ENCODE measurements at places on chromosomes 7 and 10.

DNA sequence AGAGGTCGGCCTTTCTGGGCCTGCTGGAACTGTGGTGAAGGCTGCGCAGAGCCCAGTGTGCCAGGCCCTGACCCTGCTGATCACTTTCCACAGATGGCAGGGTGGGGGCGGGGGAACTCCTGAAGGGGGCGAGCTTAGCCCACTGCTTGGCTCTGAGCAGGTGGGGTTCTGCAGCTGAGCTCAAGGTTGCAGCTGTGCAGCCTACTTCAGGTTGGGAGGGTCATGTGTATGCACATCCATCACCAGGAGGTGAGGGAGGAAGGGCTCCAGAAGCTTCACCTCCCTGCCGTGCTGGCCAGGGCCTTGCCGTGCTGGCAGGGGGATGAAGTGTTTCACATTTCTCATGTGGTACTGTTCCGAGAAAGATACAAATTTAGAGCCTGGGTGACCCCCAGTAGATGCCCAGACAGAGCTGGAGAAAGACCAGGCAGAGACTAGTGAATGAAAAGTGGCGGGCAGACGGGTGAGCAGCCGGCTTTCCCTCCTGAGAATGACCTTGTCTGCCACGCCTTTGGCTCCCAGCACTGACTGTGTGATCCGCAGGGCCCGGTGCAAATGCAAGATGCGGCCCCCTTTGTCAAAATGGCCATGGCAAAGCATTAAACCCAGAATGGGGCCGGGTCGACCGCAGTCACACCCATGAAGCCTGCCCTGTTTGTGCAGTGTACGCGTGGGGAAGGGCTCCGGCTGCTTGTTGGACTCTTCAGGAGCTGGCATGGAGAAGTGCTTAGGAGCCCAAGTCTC is 25.2 kb downstream of the FAM241B start:
- DNase-seq = no peak

DNA sequence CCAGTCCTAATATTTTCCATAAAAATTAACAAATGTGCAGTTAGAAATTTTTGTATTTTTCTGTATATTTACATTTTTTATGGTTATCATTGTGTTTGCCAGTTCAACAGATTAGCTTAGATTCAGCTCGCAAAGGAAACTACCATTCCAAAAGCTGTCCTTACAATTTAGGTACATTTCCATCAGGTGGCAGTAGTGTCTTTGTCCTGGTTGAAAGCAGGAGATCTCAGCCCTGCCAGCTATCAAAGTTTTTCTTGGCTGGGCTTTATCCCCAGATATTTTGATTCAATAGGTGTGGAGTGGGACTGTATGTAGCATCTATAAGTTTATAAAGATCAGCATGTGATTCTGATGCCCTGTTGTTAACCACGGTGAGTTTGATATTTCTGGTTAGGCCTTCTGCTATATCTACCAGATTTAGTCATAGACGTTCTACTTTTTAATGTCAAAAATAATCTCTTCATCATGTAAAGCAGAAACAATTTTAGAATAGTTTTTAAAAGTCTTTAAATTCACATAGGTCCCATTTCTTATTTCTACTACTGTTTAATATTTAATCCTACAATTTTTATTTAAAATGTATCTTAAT is 15.5 kb upstream of the ICA1 start:
- DNase-seq = no peak

- DNase-seq = no peak
Observed at GRCh38 chr10:69957886-69958555, 94.6 kb upstream of the MACROH2A2 start.

DNA sequence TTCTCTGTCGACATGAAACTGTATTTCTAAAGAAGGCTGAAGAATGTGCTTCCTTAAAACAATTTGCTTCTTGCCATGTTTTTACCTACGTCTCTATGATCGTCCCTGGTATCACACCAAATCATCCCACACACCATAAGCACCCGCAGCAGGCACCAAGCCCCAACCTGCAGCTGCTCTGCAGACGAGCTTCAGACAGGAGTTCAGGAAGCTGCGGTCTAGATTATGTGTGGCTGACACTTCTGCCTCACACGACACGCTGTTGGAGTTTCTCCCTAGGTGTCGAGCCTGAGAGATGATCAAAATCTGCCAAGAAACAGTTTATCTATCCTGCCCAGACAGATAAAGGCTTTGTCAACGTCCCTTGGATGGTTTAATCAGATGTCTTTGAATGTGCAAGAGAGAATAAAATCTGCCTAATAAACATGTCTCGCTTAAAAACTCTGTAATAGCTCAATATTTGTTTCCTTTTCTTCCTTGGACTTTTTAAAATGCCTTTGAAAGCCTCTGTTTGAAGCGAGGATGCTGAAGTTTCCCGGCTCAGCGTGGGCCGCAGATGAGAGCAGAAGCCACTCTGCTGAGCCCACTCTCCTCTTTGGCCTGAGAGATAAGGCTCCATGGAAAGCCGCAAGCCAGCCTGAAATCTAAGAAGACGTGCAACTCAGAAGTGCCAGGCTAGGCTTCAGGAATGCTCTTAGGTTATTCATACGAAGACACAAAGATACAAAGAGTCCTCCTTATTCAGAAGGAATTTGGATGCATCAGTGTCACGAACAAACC is 158.3 kb upstream of the PFKP start:
- DNase-seq = no peak

DNA sequence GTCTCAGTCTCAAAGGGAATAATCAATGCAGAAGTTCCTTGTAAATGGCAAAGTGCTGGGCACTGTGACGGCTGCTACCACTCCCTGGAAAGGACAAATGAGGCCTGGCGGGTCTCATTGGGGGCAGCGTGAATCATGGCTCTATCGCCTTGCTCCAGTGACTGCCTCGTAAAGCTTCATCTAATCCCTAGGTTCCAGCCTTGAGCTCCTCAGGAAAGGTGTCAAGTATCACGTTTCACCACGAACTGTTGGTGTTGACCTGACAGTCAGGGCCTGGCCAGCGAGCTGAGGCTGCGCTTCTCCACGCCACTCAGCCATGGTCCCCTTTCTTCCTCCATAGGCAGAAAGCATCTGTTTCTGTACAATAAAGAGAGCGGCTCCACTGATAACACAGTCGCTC is 126.7 kb upstream of the ZNF32 start:
- DNase-seq = no peak

- no peak for DNase-seq
Observed at GRCh38 chr10:35058134-35058533, 32.0 kb downstream of the CUL2 start.

DNA sequence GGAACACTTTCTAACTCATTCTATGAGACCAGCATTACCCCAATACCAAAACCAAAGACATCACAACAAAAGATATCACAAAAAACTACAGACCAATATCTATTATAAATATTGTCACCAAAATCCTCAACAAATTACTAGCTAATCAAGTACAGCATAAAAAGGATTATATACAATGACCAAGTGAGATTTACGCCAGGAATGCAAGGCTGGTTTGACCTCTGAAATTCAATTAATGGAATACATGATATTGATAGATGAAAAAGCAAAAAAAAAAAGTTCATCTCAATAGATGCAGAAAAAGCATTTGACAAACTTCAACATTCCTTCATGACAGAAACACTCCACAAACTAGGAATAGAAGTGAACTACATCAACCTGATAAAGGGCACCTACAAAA is 175.3 kb downstream of the LCOR start:
- no peak for DNase-seq

DNA sequence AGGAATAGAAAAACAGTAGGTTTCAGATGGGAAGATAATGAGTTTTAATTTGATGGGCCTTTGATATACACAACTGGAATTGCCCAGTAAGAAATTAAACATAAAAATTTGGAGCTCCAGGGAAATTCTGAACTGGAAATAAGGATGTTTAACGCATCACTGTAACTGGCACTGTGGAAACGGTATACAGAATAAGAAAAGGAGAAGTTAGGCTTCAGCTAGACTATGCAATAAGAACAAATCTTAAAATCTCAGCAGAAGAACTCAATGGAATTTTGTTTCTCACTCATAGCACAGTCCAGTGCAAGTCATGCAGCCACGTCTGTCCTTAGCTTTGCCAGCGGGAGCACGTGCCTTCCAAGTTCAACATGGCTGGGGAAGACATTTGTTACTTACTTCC is 52.9 kb upstream of the FGL2 start:
- DNase-seq = no peak

- DNase-seq = no peak
Observed at GRCh38 chr10:104622598-104623209, 18.4 kb upstream of the SORCS3 start.

- no peak for DNase-seq
Observed at GRCh38 chr10:80945264-80945880, 407.7 kb downstream of the SH2D4B start.

DNA sequence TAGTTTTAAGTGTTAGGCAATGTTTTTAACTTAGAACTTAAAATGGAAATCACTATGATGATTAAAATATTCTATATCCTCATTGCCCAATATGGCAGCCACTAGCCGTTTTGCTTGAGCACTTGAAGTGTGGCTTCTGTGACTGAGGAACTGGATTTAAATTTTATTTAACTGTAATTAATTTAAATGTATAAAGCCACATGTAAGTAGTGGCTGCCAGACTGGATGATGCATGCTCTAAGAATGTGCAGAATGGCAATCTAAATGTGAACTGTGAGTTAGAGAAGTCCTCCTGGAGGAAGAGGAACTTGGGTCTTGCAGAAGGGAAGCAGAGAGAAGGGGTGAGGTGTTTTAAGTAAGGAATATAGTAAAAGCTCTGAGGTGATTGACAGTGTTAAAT is 451.4 kb downstream of the SUGCT start:
- DNase-seq = no peak

DNA sequence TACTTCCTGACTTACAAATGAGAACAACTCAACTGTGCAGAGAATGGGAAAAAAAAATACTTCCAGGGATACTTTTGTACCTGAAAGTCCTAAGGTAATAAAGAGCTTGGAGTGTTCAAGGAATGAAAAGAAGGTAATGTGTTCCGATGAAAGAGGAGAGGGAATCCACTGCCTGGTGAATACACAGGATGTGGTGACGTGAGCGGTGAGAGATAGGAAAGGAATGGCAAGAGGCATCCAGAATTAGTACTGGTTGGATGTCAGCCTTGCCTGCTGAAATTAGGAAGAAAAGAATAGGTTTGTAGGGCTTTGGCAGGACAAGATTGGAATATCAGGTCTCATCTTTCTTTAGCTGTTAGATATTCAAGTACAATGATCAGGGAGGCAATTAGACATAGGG is 347.7 kb downstream of the POM121L12 start:
- DNase-seq = no peak

- DNase-seq = no peak
Observed at GRCh38 chr7:69790977-69791724, 192.9 kb downstream of the AUTS2 start.

- DNase-seq = no peak
Observed at GRCh38 chr7:66255534-66256100, 50.5 kb downstream of the TPST1 start.

- no peak for DNase-seq
Observed at GRCh38 chr7:138316421-138317043, 143.5 kb upstream of the TRIM24 start.

DNA sequence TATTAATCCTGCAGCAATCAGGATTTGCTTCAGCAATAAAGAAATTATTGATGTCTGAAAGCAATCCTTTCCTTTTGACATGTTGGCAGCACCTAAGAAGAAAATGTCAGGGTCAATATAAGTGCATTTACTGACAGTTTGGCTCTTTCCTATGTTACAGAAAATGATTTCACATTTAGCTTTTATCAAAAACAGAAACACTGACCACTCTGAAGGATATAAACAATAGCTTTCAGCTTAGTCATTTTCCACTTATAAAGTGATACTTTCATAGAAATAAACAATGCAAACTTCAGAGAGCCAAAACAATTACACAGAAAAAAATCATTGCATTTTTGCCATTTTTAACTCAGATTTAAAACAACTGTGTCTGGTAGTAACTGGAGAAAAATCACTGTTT is 325.6 kb upstream of the KAT6B start:
- DNase-seq = no peak

GRCh38 chr10:20890491-20891337 is 6.4 kb downstream of the NEBL start:
- no peak for DNase-seq

DNA sequence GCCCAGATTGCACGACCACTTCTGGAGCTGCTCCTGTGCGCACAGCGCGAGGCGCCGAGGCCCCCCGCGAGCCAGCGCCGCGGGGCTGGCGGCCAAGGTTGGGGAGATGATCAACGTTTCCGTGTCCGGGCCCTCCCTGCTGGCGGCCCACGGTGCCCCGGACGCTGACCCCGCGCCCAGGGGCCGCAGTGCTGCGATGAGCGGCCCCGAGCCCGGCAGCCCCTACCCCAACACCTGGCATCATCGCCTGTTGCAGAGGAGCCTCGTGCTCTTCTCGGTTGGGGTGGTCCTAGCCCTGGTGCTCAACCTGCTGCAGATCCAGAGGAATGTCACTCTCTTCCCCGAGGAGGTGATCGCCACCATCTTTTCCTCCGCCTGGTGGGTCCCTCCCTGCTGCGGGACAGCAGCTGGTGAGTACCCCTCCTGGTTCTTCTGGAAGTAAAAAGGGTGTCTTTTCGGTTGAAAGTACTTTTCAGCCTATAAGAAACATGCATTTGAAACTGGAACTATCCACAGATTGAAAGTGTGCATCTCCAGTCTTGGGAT is 683 bp downstream of the INSIG1 start:
- DNase-seq = no peak

DNA sequence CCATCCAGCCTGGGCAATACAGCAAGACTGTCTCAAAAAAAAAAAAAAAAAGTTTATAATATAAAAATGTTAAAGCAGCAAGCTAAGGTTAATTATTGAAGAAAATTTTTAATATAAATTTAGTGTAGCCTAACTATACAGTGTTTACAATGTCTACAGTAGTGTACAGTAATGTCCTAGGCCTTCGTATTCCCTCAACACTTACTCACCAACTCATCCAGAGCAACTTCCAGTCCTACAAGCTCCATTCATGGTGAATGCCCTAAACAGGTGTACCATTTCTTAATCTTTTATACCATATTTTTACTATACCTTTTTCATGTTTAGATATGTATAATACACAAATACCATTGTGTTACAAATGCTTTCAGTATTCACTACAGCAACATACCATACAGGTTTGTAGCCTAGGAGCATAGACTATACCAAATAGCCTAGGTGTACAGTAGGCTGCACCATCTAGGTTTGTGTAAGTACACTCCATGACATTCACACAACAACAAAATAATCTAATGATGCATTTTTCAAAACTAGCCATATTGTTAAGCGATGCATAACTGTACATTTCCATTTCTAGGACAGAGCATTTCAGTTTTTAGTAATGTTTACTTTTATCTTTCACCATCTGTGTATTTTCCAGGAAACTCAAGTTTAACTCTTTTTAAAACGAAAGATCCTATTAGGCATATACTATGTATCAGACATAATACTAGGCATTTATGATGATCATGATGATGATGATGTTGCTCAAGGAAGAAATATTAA is 43.3 kb downstream of the CNOT4 start:
- DNase-seq = no peak

Measured in stimulated activated CD4-positive, alpha-beta T cell treated with anti-CD3 and anti-CD28 coated beads, Interleukin-1b, Interleukin-23, amount 100 ng/mL, for 1 hour (primary cell).